NCI-H1436 (cell line): ENCODE measurements at places on chromosomes 7 and 10.

DNA sequence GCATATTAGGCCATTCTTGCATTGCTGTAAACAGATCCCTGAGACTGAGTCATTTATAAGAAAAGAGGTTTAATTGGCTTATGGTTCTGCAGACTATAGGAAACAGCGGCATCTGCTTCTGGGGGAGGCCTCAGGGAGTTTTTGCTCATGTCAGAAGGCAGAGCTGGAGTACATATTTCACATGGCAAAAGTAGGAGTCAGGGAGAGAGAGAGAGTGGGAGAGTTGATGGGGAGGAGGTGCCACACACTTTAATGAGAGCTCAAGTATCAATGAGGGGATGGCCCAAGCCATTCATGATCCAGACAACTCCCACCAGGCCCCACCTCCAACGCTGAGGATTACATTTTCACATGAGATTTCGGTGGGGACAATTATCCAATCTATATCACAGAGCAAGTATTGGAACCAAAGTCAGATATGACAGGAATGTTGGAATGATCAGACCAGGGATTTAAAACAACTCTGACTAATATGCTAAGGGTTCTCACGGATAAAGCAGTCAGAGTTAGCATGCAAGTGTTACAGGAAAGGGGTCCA, 795.3 kb upstream of the CELF2 start:
- DNase-seq: no peak

DNA sequence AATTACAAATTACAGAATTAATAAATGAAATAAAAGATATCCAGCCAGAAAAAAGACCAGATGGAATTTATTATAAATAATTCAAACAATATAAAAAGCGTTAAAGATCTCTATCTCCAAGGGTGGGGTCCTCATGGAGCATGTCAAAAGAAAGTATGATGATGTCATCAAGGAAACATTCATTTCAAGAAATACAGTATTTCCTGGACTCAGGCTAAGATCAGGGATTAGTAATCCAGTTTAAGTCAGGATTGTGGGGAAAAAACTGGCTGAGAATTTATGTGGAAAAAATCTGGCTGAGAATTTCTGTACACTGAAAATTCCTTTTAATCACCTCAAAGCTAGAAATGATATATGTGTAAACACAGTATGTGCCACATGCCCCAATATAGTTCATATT, 1075.3 kb downstream of the XPNPEP1 start:
- no peak for DNase-seq

GRCh38 chr10:12945690-12946359, 55.7 kb downstream of the CCDC3 start:
- DNase-seq: no peak

GRCh38 chr7:69395061-69395714, 203.1 kb upstream of the AUTS2 start:
- no peak for DNase-seq

DNA sequence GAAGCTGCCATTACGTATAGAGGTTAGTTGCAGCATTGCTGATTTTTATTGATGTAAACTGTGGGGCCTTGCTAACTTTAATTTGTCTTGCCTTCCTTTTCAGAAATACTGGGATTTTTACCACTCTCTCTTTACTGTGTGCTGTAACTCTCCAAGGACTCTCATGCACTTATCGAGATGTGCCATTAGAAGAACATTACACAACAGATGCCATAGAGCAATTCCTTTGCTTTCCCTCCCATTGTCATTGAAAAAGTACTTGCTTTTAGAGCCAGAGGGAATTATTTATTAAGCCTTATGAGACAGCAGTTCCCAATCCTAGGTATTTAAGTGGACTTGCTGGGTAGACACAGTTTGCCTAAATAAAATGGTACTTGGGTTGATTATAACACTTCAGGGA, 51.7 kb downstream of the ASB4 start:
- no peak for DNase-seq

DNA sequence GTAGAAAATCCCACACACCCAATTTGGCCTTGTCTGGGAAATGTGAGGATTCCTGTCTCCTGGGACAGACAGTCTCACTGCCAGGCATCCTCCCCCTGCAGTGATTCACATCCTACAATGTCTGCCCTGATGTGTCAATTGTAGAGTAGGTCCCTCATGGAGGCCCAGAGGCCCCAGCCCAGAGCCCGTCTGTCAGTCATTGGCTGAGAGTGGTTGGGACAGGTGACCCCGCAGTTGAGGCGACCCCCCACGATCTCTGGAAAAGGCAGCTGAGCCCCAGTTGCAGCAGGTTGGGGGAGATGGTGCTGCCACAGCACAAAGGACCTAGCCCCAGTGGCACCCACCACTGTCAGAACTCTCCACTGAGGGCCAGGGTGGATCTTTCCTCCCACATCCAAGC, 84.3 kb upstream of the INSIG1 start:
- no peak for DNase-seq

- DNase-seq: no peak
These were observed 87.7 kb downstream of the ST7 start for GRCh38 chr7:117041007-117041406.

DNA sequence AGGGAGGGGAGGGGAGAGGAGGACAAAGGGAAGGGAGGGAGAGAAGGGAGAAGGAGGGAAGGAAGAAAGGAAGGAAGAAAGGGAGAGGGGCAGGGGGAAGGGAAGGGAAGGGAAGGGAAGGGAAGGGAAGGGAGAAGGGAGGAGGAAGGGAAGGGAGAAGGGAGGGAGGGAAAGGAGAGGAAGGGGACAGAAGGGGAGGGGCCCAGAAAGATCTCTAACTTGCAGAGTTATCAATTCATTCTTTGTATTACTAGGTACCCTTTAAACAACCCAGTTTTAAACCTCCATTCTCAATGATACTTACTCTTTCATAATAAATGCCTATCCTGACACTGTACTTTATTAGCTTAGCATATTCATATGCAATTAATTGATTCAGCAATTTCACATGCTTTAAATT, 192.0 kb downstream of the ELMO1 start:
- DNase-seq: no peak

DNA sequence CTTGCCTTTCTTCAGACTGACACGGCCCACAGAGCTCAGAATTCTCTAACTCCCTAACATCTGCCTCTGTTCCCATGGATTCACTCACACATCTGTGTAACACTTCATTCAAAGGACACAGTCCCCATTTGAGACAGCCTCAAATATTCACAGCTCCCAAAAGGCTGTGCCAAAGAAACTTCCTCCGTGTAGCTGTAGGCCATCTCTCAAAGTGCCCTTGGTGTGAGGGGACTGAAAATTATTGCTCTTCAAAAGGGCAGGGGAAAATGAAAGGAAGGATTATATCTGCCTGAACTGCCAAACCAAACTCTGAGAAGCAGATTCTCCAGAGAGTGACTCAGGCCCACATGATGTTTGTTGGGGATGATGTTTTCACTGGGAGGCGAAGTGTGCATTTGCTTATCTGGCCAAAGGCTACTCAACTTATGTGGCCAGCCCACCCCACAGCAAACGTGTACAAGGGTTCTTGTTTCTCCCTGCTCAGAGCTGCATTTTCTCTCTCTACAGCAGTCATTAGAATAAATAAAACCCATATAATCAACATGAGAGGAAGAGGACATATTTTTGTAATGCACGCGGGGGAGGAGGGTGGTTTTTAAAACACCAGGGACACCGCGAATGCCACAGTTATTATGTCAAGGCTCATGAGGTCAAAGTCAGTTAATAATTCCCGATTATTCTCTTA, 302.4 kb upstream of the NFE2L3 start:
- no peak for DNase-seq

- DNase-seq: no peak
These were observed 56.7 kb downstream of the EGFR start for GRCh38 chr7:55075464-55076021.

DNA sequence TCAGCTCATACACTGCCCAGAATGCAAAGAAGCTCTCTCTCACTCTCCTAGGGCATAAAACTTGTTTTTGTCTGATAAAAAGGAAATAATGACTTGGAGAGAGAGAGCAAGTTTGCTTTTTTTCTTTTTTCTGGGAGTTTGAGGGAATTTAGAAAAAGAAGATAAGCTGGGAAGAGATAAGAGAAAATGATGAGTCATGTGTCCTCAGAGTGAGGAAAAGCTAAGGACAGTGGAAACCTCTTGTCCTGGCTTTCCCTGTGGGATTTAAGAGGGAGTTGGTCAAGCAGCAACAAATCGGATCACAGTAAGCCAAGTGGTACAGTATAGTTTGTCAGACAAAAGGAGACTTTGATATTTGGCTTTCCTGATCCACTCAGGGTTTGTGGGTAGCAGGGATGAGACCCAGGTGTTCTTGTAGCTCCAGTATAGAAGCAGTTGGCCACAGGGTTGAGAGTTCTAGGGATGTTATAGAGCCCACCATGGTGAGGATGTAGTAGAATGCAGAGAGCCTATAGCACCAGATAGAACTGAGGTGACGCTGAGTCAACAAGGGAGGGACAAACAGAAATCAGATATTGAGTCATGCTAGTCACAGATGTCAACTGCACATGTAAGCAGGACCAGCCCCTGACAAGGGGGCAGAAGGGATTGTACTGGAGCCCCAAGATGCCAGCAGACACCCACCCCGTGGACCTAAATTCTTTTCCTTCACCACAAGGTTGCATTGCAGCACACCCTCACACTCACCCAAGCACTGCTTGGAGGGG, 219.3 kb upstream of the TAC1 start:
- no peak for DNase-seq

GRCh38 chr7:92295391-92295790, 49.6 kb downstream of the ANKIB1 start:
- DNase-seq: no peak

- peak; percentile 45 for DNase-seq
These were observed 1.9 kb downstream of the VGF start for GRCh38 chr7:101163279-101164070.
